ENCODE measurements at places on chromosomes 13 and 19.

DNA sequence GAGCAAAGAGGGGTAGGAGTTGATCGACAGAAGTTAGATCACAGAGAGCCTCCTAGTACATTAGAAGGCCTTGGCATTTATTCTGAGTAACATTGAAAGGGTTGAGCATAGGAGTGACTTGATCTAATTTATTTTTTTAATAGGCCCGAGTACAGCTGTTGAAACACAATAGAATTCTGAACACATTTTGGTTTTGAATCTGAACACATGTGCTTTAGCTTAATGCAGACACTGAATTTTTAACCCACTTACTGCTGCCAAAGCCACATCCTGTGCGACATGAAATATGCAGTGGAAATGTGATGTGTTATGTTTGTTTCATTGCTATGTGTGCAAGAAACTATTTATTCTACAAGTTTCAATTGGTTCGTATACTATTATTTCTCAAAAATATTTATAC lies 1505.9 kb downstream of the PCDH9 start:
- DNase-seq: no peak

DNA sequence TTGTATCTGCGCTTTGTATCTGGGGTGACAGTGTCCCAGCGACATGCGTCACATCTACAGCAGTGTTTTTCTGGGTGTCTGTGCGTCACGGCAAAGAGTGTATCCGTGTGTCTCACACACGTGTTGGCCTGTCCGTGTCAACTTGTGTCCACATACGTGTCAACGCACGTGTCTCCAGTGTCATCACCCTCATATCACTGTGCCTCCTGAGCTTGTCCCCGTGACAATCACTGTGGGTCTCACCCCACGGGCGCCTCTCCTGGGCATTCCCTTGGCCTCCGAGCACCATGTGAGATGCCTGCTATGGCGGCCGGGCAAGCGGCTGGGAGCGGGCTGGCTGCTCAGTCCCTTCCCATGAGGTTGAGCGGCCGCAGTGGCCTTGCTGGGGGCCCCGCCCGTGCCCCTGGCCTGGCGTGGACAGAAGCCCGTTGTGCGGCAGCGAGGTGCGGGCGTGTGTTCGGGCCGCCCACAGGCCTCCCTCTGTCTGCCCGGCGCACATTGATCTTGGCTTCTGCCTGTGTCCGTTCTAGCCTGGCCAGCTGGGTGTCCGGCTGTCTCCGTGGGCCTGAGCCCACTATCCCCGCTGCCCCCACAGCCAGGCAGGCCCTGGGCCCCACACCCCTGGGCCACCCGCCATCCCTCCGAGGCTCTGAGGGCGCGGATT lies 6.4 kb downstream of the NFIX start:
- DNase-seq: no peak

- DNase-seq: no peak
Measured at GRCh38 chr19:48196321-48196763, 25.9 kb downstream of the ZSWIM9 start.

GRCh38 chr13:48535766-48536165 lies 2.9 kb upstream of the RCBTB2 start:
- no peak for DNase-seq

GRCh38 chr13:51113969-51114368 lies 2.9 kb upstream of the C13orf42 start:
- DNase-seq: no peak

DNA sequence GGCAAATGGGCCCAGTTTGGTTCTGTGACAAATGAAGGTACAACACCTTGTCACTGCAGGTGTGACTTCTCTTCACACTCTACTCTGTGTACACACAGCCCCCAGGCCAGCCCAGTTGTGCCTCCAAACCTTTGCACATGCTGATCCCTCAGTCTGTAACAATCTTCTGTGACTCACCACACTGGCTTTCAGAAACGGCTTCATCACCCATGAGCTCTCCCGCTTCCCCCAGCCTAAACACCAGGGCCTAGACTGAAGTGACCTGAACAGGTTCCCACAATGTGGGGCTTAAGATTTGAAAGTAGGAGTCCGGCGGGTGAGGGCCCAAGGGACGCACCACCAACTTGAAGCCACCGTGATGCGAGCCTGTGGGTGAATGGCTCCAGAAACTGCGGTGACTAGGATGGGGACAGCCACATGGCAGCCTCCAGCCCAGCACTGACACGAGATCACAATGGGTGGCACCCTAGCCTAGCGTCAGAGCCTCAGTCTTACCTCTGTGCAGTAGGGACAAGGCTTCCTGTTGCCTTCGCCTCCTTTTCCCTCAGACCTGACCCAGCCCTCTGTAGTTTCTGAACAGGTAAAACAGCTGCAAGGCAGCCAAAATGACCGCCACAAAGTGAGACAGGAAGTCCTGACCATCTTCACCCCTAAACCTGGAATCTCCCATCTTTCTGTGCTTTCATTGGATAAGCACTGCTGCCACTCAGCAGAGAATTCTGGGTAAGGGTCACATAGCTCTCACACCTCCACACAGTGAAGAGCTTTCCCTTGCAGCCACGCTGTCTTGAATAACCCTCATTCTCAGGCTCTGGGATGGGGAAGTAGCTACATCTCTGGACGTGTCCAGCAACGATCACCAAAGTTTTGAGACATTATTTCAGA lies 34.2 kb upstream of the ZNF599 start:
- DNase-seq: no peak

- DNase-seq: no peak
Measured at GRCh38 chr13:109751477-109751876, 34.9 kb downstream of the IRS2 start.

DNA sequence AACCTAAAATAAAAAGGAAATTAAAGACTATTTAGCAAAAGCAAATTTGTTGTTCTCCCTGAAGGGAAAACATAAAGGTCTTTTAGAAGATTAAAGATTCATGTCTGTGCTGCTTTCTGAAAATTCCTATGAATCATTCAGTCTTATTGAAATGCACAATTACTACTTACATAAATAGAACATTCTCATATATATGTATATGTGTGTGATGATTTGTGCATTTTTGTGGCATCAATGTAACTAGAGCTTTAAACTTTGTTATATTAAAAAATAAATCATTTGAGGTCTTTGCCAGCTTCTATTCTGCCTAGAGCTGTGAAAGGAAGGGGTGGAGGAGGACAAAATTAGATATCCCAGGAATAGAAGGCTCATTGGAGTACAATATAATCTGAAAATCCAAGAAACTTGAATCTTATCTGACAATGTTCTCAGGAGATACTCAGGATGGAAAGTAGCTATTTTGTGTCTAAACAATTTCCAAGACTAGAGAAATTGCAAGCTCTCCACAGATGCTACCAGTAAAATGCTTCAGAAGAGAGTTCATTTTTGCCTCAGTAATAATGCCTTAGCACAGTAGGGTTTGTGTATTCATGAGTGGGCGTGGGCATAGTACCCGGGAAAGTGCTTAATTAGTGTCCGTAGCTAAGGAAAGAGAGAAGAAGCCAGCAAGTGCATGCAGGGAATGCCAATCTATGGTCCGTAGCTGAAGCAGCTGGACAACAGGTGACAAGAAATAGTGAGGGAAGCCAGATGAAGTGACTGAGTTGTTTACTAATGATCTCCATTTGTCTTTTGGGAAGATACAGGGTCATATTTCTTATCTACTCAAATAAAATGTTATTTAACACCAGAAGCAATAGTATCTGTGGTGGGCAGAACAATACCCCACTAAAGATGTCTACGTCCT lies 395.5 kb upstream of the NBEA start:
- no peak for DNase-seq

DNA sequence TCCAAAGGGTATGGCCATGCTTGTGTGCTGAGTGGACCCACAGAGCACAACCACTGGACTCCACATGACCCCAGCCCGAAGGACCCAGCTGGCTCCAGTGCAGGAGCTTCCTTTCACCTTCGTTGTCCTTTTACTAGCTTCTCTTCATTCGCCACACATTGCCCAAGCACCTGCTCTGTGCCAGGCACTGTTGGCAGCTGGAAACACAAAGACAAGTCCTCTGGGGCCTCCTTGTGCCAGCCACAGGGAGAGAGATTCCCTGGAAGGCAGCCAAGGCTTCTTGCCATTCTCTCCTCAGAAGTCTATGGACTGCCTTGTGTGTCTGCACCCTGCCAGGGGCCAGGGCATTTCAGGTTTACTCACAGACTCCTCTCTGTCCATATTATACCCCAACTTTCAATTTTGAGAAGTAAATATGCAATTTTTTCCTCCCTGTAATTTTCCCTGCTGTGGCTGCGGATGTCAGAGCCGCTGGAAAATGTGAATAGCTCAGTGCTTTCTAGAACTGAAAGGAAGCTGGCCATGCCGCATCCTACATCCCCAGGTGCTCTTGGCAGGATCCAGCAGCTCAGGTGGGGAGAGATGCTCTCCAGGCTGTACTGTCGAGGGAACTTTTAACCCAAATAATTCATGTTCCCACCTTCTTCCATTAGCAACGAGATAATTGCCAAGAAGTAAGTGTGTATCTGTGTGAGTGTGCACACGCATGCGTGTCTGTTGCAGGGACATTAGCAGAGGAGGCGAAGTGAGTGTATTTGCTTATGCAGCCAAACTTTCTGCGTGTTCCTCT lies 57.2 kb downstream of the CHST8 start:
- no peak for DNase-seq

Measured in WTC11 (cell line).